ENCODE measurements at places on chromosomes 7 and 10.

- peak; percentile 37 for DNase-seq
These were observed 650 bp downstream of the UBE2D1 start for GRCh38 chr10:58335306-58336005.

DNA sequence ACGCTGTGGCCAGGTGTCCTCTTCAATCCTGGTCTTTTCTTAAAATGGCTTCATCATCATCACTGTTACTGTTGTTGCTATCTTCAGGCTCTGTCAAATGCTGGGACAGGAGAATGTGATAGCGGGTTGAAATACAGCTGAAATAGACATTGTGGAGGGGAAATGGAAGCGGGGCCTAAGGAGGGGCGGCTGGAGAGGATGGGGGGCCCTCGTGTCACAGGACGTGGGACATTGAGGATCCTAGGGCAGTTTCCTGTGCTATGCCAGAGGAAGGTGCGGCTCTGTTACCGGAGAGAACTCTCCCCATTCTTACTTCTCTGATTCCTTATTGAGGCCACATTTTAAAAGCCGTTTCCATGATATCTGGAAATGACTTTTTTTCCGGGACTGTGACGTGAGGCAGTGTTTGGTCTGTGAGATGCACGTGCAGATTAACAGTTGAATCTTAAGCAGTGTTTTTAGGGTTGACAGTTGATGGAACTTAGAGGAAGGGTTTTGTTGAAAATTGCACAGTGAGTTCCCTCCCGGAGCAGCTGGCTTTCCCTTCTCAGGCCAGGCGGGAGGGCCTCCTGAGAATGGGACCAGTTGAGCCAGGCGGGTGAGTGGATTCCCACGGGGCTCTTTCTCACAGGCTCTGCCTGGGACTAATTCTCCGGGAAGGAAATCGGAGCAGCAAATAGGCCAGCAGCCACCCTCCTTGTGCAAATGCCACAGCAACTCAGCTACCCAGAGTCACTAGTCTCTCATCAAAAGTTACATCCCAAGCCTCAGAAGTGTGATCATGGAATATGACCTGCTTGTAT is 125.2 kb downstream of the TACC2 start:
- no peak for DNase-seq

DNA sequence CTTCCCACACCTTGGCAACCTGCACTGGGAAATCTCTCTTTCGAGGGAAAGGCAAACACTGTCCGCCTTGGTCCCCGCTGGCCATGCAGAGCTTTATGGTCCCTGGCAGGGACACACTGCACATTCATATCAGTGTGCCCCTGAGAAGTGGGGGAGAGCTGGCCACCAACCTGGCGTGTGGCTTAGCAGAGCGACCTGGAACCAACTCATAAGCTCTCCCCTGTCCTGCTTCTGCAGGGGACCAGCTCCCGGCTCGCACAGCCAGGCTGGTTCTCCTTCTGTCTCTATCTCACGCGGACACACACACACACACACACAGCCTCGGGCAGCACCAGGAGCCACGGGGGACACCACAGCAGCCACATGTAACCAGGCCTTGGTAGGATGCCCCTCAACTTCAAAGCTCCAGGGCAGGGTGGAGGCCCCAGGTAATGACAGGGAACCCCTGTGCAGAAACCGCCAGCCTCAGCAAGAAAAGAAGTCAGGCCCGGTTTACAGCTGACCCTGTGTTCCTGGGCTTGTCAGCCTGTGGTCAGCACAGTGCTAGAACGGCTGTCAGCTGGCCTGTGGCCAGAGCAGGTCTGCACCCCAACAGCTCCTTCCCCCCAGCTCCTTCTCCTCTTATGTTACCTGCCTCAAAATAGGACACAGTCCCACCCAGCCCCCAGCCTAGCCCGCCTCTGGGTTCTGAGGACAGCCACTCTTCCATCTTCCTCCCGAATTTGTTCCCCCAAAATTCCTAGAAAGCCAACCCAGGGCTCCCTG is 69.3 kb downstream of the OAT start:
- no peak for DNase-seq

- no peak for DNase-seq
These were observed 14.6 kb upstream of the AQP1 start for GRCh38 chr7:30896783-30897637.

DNA sequence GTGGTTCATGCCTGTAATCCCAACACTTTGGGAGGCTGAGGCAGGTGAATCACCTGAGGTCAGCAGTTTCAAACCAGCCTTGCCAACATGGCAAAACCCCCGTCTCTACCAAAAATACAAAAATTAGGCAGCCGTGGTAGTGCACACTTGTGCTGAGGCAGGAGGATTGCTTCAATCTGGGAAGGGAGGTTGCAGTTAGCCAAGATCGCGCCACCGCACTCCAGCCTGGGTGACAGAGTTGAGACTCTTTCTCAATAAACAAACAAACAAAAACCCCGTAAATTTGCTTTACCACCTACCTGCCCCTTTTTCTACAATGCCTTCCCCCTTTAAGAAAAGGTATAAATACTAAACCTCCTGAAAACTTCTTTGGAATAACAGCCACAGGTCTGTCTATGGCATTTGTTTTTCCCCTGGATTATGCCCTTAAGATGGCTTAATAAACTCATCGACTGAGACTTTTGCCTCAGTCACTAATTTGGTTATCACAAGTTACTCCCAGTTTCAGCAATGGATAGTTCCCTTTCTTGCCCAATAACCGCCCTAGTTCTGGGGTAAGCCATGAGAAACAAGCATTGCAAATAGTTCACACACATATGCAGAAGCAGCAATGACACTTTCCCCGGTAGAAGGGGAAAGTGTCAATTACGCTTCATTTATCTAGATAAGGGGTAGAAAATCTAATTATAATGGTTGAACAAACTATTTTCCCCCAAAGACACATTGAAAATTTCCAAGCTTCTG is 52.8 kb upstream of the SVIL start:
- no peak for DNase-seq

DNA sequence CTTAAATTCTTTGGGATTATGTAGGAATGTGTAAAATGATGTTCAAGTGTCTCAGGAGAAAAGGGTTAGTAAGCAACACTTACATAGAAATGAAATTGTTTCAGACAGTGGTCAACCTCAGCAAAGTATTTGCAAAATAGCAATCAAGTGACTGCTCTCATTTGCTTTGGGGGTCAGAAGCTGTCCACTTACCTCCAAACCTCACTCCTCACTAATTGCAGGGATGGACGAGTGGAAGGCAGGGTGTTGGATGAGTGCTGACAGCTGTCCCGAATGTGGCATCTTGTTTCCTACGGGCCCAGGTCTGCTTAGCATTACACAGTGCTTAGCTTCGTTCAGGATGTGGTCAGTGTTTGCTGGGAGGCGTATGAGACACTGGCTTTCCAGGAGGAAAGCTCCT is 437.0 kb downstream of the SUGCT start:
- no peak for DNase-seq

DNA sequence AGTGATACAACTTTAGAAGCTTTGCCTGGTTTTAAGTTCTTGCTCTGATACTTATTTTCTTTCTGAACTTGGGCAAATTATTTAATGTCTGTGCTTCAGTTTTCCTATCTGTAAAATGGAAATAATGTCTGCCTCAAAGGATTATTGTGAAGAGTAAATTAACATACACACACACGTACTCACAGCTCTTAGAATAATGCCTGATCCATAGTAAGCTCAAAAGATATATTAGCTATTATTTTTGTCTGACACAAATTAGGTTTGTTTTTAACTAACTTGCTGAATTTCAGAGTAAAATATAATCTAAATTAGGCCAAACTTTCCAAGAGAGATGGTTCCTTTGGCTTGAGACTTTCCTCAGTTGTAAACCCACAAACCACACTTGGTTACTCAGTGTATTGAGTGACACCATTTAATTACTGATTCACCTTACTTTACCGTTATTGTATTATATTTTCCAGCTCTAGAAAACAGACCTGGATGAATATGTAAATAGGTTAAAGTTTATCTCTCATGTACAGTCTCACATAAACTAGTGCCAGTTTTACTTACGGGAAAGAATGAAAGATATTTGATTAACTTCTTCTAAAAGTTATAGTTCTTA is 50.4 kb downstream of the VTI1A start:
- no peak for DNase-seq

DNA sequence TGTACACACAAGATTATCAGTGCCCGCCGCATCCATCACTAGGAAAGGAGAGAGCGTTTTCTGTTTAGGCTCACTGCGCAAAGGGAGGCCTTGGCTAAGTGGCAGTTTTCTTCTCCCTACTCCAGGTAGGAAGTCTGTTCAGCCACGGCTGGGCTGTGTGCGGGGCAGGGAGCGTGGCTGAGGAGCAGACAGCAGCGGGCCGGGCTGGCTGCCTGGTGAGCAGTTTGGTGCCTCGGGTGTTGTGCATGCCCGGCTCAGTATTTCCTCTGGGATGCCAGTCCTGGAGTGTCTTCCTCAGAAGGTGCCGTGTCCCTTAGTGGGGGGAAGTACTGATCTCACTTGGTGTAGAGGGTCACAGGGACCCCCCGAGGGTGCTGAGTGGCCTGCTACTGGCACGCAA is 114.4 kb downstream of the NT5C2 start:
- no peak for DNase-seq

DNA sequence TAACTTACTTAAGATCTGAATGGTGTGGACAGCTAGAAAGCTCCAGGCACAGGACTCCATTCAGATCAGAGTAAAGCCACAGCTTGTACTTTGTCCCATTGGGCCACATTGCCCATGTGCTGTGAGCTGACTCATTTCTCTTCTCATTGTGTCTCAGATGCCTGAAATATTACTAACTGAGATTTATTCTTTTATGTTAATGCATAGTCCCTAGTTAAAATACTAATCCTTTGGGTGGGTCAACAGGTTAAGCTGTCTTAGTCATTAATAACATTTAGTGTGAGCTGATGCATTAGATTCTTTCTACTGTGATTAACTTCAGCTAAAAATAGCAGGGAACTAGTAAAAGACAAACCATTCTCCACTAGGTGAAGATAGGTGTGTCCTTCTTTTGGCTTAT is 104.7 kb upstream of the ARMC3 start:
- DNase-seq = no peak

DNA sequence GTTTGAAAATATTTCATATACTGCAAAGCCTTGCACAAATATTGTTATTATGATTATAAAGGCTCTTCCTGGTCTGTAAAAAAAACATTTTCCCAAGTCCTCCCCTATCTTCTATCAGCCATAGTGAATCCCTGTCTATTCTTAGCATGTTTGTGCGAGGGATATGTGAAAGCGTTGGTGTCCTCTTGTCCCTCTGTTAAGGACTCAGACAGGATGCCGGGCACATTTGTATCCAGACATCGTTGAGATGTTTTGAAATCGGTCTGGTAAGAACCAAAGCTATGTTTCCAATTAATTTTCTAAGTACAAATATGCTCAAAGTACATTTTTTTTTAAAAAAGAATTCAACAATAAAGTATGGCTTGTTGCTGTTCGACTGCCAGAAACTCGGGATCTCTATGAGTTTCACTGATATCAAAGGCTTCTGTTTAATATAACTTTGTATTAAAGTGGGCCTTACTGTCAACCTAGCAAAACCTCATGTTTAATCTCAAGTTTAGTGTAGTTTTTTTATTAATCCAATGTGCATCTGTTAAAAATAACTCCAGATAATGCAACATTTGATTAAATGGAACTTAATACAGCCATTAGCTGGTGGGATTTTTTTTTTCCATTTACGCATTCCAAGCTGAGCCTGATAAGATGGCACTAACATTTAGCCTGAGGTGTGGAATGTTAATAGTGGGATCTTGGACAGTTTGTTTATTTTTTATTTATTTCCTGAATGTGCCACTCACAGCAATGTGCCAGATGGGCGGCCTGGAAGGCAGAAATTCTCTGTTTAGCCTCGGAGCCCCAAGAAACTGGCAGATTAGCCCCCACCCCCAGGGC is 754.3 kb downstream of the LRMDA start:
- DNase-seq = no peak

DNA sequence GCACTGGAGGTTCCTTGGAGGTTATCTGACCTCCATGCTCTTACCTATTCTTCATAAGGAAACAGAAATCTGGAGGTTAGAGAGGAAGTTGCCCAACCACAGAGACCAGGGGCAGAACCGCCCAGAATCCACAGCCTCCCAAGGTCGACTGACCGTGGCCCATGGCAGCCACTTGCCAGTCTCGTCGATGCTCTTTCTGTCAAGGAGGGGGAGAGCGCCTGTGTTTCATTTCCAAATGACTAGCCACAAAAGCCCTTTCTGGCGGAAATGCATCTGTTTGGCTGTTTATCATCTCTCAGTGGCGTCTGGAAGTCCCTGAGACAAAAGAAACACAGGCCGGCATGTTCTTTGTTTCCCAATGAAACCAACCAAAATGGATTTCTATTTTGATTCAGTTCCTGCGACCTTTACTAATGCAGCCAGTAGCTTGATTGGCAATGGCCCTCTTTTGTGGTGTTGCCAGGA is 2.9 kb downstream of the RAMP3 start:
- DNase-seq = no peak

- DNase-seq = no peak
These were observed 92.7 kb upstream of the AKR1E2 start for GRCh38 chr10:4733150-4733842.

DNA sequence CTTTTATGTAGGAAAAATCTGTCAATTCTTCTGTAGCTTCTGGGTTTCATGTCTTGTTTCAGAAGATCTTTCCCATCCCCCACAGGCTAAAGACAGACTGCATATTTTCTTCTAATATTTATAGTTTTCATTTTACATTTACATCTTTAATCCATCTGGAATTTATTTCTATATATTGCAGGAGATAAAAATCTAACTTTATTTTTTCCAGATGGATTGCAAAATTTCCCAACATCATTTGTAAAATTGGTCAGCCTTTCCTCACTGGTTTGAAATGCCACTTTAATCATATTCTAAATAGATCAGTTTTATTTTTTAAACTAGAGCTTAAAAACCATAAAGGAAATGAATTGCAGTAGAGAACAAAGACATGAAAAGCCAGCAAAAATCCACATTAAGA is 46.9 kb downstream of the TMEM26 start:
- no peak for DNase-seq

DNA sequence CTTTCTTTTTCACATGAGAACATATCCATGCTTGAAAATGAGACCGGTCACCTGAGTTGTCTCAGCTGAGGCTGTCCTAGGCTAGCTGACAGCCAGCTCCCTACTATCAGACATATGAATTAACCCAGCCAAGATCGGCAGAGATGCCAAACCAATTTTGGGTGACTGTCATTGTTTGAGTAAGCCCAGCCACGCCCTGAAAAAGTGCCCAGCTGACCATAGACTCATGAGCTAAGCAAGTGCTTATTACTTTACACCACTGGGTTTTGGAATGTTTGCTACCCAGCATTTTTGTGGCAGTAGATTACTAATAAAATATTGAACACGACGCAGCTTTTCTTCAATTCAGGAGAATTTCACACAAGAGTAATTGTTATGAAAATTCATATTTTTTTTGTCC is 265.2 kb upstream of the LYZL1 start:
- no peak for DNase-seq

GRCh38 chr7:101075646-101076045 is 9.6 kb upstream of the TRIM56 start:
- no peak for DNase-seq

- no peak for DNase-seq
These were observed 314.2 kb downstream of the LHFPL3 start for GRCh38 chr7:104642560-104642959.

GRCh38 chr7:43572516-43573049 is 10.3 kb upstream of the STK17A start:
- no peak for DNase-seq

- peak; percentile 82 for DNase-seq
These were observed 8.4 kb upstream of the PGAM2 start for GRCh38 chr7:44073664-44074348.

- DNase-seq = no peak
These were observed 255.5 kb upstream of the YAE1 start for GRCh38 chr7:39310699-39311098.

Data from GM10248 (cell line).